Liver (tissue), 10 donors: ENCODE measurements at places on chromosomes 16 and 17. TPM values are rescaled to one million over a fixed set of nuclear protein-coding genes. Genes with fewer than 3 reads are reported as not detected.
A peak's percentile ranks its signal among the peaks of the same experiment; 100 is the strongest.

The SCARF1 gene
- 10.9 TPM for total RNA-seq

GRCh38 chr16:66894948-66895688, 14.8 kb downstream of the PDP2 start:
- no peaks in the 10 kb centered on the region for H3K36me3 ChIP-seq
- H3K27me3 ChIP-seq = no peaks in the 10 kb centered on the region
- H3K4me1 ChIP-seq = peaks cover 16% of the 10 kb centered on the region
- no peak overlapping the region for H3K4me3 ChIP-seq
- peak; percentile 59 for DNase-seq

DNA sequence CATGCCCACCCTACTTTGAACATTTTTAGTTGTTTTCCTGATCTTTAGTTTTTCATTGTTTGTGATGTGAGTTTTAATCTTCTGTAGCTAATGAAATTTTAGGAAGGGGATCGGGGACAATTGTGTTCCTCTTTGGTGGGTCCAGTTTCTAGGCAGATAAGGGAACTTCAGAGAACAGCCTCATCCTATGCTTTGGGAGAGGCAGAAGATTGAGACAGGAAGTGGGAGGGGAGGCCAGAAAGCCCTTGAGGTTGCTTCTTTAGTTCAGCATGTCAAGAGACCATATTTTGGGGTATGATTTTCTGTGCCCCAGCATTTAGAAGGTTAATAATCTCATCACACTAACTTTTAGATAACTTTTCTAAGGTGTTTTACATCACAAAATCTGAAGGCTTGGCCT, 191.0 kb downstream of the TANC2 start:
- no peak overlapping the region for H3K4me3 ChIP-seq
- H3K4me1 ChIP-seq = no peaks in the 10 kb centered on the region
- H3K27ac ChIP-seq = no peak overlapping the region

DNA sequence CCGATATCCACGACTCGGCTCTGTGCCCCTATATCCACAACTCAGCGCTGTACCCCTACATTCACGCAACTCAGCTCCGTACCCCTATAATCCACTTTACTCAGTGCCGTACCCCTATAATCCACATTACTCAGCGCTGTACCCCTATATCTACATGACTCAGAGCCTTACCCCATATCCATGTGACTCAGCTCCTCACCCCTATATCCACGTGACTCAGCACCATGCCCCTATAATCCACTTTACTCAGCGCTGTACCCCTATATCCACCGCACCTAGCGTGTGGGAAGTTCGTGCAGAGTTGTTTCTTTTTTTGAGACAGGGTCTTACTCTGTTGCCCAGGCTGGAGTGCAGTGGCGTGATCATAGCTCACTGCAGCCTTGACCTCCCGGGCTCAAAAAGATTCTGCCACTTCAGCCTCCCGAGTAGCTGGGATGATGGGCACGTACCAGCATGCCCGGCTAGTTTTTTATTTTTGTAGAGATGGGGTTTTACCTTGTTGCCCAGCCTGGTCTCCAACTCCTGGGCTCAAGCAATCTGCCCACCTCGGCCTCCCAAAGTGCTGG, 17.4 kb downstream of the CYB5D2 start:
- DNase-seq = no peak
- no peak overlapping the region for H3K4me3 ChIP-seq
- peaks cover 7% of the 10 kb centered on the region for H3K36me3 ChIP-seq
- no peak overlapping the region for H3K27ac ChIP-seq
- no peaks in the 10 kb centered on the region for H3K4me1 ChIP-seq
- H3K27me3 ChIP-seq = no peaks in the 10 kb centered on the region

DNA sequence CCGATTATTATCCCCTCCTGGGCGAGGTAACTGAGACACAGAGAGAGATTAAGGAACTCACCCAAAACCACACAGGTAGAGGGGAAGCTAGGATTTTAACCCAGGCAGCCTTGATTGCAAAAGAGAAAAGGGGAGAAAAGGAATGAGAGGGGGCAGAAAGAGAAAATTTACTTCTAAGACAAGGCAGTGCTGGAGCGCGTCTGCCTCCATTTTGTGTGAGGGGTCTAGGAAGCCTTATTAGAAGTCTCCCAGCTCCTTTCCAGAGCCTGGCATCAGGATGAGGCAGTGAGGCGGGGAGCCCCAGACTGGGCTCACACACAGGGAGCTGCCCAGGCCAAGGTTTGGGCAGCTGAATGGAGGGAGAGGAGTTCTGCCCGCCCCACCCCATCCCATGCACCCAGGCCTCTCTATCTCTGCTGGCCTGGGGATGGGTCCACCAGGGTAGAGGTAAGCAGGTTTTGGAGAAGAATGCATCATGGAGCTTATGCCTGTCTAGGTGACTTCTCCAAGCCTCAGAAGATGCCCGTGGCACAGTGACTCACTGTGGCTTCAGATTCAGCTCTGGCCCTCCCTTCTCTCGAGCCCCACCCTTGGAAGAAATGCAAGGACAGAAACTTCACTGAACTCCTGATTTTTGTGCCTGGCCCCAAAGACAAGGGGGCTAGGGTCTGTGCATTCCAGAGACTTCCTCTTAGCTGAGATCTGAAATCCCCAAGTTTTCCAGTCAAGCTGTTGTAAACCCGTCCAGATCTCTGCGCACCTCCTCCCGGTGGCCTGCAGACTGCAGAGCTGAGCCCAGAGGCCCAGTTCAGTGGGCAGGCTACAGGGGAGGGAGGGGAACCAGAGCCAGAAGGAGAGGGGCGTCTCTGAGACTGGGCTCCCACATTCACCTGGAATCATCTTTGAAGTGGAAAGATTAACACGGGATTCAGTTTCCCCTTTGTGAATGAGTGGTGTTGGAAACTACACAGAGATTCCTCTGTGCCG, 95.1 kb upstream of the CDH5 start:
- no peak for DNase-seq
- H3K27me3 ChIP-seq = no peaks in the 10 kb centered on the region
- no peaks in the 10 kb centered on the region for H3K36me3 ChIP-seq
- H3K4me3 ChIP-seq = no peak overlapping the region

The SLC6A2 gene
- total RNA-seq = under 0.01 TPM

- H3K4me1 ChIP-seq = no peaks in the 10 kb centered on the region
- H3K27ac ChIP-seq = no peak overlapping the region
- no peak overlapping the region for H3K4me3 ChIP-seq
- no peak for DNase-seq
- no peaks in the 10 kb centered on the region for H3K27me3 ChIP-seq
- no peaks in the 10 kb centered on the region for H3K36me3 ChIP-seq
Observed at GRCh38 chr16:27407133-27407532, 5.2 kb downstream of the IL21R start.

GRCh38 chr16:19879241-19879792, 5.3 kb downstream of the GPRC5B start:
- no peaks in the 10 kb centered on the region for H3K36me3 ChIP-seq
- H3K27me3 ChIP-seq = no peaks in the 10 kb centered on the region
- no peak overlapping the region for H3K27ac ChIP-seq
- DNase-seq = no peak
- no peak overlapping the region for H3K4me3 ChIP-seq

- no peaks in the 10 kb centered on the region for H3K36me3 ChIP-seq
Observed at GRCh38 chr17:8580952-8581658, 49.4 kb downstream of the MYH10 start.

- H3K27me3 ChIP-seq = no peaks in the 10 kb centered on the region
- peak overlapping the region; percentile 94 for H3K4me3 ChIP-seq
- peak overlapping the region; percentile 83 for H3K27ac ChIP-seq
- peaks cover 38% of the 10 kb centered on the region for H3K36me3 ChIP-seq
- no peak for DNase-seq
- peaks cover 52% of the 10 kb centered on the region for H3K4me1 ChIP-seq
Observed at GRCh38 chr17:64497565-64498035, 746 bp upstream of the POLG2 start.

- no peaks in the 10 kb centered on the region for H3K4me1 ChIP-seq
- H3K4me3 ChIP-seq = no peak overlapping the region
- no peak for DNase-seq
- H3K27me3 ChIP-seq = peaks cover 5% of the 10 kb centered on the region
Observed at GRCh38 chr17:44601539-44601938, 44.3 kb downstream of the FZD2 start.

DNA sequence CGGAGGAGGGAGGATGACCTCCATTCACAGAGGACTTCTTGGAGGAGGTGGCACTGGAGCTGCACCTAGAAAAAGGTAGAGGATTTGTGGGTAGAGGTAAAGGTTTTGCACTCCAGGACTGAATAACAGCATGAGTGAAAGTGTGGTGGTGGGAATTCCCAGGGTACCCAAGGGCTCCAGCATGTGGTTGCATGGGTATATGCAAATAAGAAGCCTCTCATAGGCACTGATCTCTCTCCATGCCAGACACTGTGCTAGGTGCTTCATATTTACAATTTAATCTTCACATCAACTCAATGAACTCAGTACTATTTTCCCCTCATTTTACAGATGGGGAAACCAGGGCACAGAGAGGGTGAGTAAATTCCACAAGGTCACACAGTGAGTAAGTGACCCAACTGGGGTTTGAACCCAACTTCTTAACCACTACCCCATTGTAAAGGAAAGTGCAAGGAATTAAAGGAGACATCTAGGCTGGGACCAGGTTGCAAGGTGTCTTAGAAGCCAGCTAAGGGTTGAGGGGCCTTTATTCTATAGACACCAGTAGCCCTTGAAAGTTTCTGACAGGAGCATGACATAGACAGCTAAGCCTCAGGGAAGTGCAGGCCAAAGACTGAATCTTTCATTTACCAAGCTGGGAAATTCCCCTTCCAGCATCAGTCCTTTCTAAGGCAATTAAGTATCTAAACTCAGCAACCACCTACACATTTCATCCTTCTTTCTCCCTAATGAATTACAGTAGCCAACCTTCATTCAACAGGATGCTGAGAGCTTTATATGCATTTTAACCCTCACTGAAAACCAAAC, 21.3 kb downstream of the SCNN1B start:
- no peaks in the 10 kb centered on the region for H3K4me1 ChIP-seq
- DNase-seq = no peak
- no peaks in the 10 kb centered on the region for H3K36me3 ChIP-seq

GRCh38 chr17:72975509-72975908, 117.0 kb downstream of the SLC39A11 start:
- H3K36me3 ChIP-seq = no peaks in the 10 kb centered on the region
- peaks cover 36% of the 10 kb centered on the region for H3K4me1 ChIP-seq
- no peak overlapping the region for H3K27ac ChIP-seq

The MT1M gene
- total RNA-seq = 159 TPM

DNA sequence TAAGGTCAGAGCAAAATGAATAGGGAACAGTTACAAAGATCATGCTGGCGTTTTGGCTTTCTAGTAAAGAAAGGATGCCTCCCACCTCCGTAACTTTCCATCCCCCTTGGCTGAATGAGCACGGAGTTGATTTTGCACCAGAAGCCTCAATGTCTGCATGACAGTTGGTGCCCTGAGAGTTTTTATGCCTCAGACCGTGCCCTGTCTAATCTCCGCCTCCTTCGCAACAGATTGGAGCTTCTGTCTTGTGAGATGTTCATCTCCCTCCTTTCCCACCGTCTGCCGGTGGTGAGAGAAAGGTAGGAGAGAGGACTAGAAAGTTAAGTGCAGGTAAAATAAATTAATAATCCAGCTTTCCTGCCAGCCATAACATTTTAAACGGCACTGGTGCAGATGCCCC, 1.9 kb downstream of the HS3ST4 start:
- DNase-seq = no peak
- H3K4me3 ChIP-seq = no peak overlapping the region
- no peak overlapping the region for H3K27ac ChIP-seq
- H3K36me3 ChIP-seq = no peaks in the 10 kb centered on the region
- H3K27me3 ChIP-seq = no peaks in the 10 kb centered on the region

DNA sequence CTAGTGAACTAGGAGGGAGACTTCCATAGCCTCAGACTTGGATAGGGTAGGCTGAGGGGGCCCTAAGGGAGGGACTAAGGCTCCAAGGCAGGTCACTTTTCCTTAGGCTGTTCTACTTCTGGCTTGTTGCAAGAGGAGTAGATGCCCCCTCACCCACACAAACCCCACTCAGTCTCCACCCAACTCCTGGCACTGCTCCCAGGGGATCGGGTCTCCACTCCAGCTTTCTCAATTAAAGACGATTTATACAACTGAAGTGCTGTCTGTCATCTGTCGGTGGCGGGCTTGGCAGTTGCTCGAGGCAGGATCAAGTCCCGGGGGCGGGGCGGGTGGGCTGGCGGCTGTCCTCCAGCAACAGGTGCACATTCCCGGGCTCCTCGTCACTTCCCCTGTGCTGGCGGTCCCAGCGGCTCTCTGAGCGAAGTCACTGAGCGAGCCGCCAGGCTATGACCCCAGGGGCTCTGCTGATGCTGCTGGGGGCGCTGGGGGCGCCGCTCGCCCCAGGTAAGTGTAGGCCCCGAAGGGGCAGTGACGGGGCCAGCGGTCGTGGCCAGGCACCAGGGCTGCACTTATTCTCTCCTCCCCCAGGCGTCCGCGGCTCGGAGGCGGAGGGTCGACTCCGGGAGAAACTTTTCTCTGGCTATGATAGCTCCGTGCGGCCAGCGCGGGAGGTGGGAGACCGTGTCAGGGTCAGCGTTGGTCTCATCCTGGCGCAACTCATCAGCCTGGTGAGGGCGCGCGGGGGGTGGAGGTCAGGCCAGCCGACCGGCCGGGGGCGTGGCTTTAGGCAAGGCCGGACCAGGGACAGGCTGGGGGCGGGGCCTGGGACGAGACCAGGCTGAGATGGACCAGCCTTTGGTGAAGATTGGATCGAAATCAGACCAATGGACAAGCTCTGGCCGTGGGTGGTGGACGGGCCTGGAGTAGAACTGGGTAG, at the start of gene CHRNB1:
Gene CHRNB1 (plus strand): TSS at position 380 of the 937 bp plus-strand sequence. CDS start 67 bp downstream, at position 447.
- no peaks in the 10 kb centered on the region for H3K27me3 ChIP-seq
- H3K36me3 ChIP-seq = no peaks in the 10 kb centered on the region
- DNase-seq = peak; percentile 83
- peaks cover 19% of the 10 kb centered on the region for H3K4me1 ChIP-seq
- peak within 1 kb of the TSS; percentile 73 for H3K4me3 ChIP-seq

DNA sequence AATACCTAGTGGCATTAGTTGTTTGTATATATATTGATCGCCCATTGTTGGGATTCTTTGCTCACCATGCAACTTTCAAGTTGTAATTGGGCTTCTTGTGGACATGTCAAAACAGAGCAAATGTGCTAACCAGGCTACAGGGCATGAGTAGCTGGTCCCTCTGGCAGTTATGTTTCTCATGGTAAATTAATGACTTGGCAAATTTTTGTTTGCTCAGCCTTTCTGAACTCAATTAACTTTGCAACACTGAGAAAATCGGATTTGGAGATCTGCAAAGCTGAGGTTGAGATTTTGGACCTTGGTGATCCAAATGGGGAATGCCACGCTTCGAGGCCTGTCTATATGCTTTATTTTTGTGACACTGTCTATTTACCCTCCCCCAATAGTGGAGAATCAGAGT, 138.5 kb upstream of the PIRT start:
- no peaks in the 10 kb centered on the region for H3K36me3 ChIP-seq
- H3K27me3 ChIP-seq = no peaks in the 10 kb centered on the region
- no peak overlapping the region for H3K4me3 ChIP-seq
- H3K27ac ChIP-seq = no peak overlapping the region
- no peaks in the 10 kb centered on the region for H3K4me1 ChIP-seq
- no peak for DNase-seq
